ENCODE measurements at places on chromosomes 12 and 14.

DNA sequence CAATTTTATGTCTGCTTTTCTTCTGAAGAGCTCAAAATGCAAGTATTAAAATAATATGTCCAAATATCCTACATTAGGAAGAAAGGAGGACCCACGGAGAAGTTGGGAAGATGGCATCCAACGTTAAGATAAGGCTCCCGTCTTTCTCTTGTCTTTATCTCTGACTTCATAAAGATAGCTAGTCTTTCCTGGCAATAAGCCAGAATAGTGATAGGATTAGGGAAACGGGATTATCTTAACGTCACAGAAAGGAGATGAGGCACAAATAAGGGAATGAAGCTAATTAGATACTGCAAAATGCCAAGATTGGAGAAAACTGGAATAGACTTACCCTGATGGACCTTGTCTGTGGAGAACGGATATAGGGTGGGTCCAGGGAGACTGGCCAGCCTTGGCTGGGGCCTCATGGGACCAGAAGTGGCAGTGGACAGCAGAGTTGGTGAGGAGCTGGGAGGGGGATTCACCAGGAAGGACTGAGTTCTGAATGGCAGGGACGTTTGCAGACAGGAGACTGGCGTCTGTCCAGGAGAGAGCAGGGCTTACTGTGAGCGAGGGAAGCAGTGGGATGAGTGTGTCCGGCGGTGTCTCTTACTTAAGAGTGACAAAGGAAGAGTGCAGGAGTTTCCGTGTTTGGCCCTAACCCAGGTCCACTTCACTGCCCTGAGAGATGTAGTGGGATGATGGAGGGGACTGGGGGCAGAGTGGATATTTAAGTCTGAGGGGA lies 119.9 kb downstream of the CACNA1C start:
- no peak for DNase-seq

GRCh38 chr12:45257185-45257930 lies 41.5 kb downstream of the ANO6 start:
- peak; percentile 97 for DNase-seq

DNA sequence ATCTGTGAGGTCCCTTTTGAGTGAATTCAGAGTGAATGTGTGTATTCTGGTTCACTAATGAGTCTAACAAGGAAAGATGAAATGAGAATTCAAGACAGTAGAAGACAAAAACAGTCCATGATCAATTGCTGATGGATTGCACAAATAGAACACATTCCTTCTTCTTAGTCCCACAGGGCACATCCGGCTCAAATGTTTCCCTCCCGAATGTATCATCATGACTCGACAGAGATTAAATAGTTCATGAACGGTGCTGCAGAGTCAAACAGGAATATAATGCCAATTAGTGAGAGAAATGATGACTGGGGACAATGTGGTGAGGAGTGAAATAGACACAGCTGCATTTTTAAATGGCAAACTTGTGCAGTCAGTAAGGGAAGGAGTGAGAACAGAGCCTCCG lies 11.5 kb upstream of the SFSWAP start:
- DNase-seq = no peak

DNA sequence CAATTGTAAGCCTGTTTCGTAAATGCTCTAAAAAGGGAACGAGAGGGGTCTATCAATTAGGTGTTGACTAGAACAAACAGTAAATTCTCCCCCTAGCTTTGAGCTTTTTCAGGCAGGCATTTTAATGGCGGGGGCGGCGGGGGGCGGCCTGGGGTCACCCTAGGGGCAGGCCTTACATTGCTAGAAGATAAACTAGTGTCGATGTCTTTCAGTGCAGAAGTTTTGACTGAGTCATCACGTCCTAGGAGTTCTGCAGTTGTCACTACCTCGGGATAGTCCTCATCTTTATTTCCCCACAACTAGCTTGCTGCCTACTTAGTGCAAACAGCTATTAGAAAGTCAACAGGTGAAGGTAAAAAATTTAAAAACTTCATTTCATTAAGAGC lies 1.6 kb downstream of the ATP6V1D start:
- no peak for DNase-seq

- no peak for DNase-seq
Measured at GRCh38 chr14:93981316-93982229, 5.2 kb upstream of the ASB2 start.

DNA sequence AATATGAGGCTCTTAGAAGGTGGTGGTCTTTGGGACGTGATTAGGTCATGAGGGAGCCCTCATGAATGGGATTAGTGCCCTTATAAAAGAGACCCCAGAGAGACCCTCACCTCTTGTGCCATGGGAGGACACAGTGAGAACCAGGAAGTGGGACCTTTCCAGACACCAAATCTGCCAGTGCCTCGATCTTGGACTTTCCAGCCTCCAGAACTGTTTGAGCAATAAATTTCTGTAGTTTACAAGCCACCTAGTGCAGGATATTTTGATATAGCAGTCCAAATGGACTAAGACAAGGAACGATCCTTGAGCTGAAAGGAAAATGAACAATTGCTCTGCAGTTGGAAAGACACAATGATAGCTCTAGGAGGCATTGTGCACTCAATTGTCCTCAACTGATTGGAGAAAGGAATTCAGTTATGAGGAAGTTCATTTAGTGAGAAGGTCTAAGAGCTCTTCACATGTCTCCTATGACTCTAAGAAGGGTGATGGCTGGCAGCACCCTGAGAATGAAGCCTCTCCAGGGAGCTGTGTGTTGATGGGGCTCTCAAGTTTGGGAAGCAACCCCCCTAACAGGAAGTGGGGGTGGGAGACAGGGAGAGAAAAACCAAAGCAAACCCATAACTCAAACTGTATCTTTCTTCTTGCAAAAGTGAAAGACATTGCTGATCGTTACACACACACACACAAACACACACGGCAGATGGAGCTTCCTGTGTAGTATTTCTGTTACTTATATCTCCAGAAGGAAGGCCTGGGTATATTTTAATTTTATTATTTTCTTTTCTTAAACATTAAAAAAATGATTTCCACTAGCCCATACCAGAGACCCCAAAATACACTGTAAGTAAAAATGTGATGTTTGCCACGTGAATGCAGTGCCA lies 21.0 kb downstream of the CHST11 start:
- DNase-seq = peak; percentile 83

DNA sequence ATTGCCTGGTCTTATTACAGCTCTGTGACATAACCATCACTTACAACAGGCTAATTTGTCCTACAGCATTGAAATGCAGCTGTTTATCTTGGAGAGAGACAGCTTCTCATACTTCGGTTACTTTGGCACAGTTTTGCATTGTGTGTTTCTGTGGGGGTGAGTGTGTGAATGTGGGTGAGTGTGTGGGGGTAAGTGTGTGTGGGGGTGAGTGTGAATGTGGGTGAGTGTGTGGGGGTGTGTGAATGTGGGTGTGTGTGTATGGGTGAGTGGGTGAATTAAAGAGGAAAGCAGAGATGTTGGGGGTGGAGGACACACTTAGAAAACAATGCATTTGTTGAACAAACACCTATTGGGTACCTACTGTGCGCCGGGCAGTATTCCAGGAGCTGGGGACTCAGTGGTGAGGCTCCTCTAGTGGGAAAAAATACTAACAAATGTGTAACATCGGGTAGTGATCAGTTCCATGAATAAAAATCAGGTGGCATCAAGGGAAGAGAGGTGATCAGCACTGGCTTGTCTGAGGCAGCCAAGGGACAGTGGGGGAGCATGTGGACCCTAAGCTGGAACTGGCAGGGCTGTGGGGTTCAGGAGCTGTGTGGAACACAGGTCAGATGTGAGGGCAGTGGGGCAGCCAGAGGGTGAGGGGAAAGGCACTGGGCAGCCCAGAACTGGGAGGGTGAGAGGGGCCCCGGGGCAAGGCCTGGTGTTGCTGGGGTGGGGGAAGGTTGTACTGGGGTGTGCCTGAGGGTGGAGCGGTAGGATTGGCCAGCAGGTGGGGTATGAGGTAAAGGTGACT lies 44.1 kb upstream of the AMN start:
- DNase-seq = no peak

DNA sequence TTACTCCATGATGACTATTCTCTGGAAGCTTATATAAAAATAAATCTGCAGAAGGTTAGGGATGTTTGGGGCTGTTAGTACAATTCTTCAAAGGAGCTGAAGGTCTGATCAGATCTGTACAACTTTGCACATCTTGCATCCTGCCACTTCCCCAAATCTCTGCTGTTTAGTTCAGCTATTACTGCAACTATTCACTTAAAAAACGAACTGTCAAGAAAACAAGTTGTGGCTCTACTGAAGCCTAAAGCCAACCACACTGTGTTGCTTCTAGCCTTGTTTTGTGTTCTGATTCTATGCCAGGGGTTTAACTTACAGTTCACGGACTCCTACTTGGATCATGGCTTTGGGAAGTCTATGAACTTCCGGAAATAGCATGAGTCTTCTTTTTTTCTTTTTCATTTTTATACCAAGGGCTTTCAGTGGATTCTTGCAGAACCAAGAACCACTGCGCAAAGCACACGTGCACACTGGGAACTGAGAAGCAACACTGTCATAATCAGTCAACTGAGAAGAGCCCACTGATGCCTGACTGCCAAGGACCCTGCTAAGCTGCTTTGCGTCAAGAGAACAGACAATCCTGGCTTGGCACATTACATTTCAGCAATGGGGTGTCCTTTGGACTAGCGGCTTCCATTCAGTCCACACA lies 66.3 kb upstream of the EEA1 start:
- no peak for DNase-seq

- DNase-seq = peak; percentile 38
Measured at GRCh38 chr14:103880348-103881267, 33.2 kb upstream of the PPP1R13B start.

DNA sequence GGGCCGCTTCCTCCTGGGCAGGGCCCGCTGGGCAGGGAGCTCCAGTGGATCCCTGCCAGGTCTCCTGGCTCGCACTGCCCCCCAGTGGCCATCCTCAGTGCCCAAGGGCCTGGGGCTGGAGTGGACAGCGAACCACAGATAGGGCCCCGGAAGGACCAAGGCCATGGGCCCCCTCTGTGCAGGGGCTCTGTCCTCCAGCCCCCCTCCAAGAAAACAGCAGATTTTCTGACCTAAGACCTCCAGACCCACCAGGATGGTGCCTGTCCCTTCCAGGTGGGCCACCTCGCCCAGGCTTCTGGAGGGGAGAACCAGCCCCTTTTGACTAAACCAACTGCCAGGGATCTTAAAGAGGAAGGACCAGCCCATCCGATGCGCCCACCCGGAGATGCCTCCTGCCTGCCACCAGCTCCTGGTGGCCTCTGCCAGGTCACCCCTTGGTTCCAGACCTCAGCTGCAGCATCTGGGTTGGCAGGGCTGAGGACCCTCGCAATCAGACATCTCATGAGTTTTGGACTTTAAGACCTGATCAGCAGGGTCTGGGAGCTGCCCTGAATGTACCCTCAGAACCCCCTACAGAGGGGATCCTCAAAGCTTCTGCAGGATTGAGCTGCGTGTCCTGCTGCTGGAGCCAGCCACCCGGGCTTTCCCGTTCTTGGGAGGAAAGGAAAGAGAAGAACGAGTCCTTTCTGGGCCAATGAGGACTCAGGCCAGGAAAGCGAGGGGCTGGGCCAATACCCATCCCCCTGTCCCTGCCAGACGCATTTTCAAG lies 325.8 kb upstream of the DIO3 start:
- DNase-seq = peak; percentile 33

Measured in Kasumi-1 (cell line).